ENCODE measurements at places on chromosomes 2 and 18.

GRCh38 chr18:8773980-8774379 is 68.6 kb downstream of the MTCL1 start:
- DNase-seq: no peak

- no peak for DNase-seq
These were observed 267.2 kb downstream of the EPHA4 start for GRCh38 chr2:221304916-221305315.

DNA sequence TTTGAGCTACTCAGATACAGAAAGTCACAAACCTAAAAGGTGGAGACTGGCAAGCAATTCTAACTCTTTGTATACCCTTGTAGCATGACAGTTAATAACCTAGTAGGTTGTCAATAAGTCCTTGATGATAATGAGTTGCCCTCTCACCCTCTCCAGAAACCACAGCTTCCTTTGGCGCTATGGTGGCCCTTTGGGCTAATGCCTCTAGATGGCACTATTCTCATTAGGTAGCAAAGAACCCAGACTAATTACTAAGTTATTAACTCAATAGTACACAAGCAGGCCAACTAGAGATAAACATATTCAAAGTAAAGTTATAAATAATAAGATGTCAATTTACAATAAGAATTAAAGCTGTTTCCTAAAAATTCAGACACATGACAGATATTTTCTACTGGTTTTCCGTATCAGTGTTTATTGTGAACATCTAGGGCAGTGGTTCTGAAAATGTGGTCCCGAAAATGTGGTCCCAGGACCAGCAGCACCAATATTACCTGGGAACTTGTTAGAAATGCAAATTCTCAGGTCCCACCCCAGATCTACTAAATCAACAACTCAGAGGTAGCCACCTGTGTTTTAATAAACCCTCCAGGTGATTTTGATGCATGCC is 41.1 kb downstream of the LDAH start:
- no peak for DNase-seq

DNA sequence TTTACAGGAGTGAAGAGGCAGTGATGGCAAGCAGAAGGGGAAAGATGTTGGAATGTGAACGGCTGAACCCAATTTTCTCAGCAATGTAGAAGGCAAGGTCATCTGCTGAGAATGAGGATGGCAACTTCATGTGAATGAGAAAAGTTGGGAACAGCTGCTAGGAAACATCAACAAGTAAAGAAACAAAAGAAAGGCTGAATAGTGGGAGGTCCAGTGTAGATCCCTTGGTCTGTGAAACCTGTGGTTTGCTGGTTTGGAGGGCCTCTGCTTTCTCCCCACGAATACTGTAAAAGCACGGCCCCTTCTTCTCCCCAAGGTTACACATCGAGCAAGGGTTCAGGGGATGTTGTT is 27.4 kb downstream of the MARCHF4 start:
- DNase-seq: peak; percentile 25

GRCh38 chr18:77560341-77560992 is 310.8 kb downstream of the GALR1 start:
- DNase-seq: peak; percentile 30

DNA sequence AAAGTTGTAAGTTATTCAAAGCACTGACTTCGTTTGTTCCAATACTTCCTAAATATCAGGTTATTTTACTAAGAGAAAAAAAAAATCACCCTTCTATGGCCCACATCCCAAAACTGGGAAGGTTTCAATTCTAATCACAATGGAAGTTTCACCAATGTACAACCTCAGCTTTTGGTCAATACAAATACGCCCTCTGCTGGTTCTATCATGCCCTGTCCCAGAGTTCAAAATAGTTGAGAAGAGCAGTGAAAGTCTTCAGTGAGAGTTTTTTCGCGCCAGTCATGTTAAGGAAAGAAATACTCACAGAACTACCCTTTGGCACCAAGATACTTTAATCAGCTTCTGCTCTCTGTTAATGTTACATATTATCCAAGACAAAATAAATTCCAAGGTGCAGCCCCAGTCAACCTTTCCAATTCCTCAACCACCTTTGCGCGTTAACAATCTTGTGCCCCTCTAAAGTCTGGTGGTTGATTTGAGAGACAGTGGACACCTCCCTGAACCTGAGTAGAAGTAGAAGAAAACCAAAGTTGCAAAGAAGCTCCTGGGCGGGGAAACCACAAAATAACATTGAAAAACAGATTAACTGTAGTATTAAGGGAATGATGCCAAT is 59.9 kb downstream of the SUMO1 start:
- DNase-seq: peak; percentile 83

GRCh38 chr2:227566012-227566411 is 32.7 kb upstream of the SCYGR2 start:
- DNase-seq: no peak

DNA sequence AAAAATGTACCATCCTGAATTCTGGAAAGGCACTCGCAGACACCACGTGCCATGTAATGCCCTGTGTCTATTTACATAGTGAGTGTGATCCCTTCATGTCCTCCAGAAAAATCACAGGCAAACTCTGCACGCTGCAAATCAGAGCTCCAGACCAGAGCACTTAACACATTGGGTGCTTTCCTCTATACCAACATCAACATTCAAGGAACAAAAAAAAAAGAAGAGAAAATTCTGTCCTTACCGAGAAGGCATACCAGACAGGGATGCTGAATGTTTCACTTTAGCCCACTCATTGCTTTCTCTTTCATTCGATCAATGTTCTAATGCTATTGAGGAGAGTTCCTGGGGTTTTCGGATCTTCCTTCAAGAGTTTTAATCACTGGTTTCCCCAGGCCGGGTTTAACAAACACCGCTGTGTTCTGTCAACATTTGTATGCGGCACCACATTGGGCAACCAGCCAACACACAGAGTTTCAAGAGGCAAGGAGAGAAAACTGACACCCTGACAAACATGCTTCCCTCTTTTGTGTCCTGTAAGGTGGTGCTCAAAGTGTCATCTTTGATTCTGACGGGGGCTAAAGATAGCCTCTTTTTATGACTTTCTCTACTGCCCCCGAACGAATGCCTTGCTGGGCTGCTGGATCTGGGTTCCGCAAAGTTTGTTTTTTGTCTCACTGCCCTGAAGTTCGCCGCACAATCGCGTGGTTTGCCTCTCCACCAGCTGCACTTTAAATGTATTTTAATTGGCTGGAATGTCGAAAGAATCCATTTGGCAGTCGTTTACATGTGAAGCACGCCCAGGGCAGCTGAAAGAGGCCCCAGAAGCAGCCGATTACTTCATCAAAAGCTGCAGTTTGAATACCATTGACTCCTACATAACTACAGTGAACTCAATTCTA is 106.4 kb upstream of the NCKAP5 start:
- peak; percentile 94 for DNase-seq

- no peak for DNase-seq
These were observed 2.1 kb downstream of the EFR3B start for GRCh38 chr2:25044011-25044410.
